Stimulated activated CD4-positive, alpha-beta T cell treated with anti-CD3 and anti-CD28 coated beads, Interleukin-1b, Interleukin-23, amount 100 ng/mL, for 4 hours (primary cell): ENCODE measurements at places on chromosomes 5 and 9.

DNA sequence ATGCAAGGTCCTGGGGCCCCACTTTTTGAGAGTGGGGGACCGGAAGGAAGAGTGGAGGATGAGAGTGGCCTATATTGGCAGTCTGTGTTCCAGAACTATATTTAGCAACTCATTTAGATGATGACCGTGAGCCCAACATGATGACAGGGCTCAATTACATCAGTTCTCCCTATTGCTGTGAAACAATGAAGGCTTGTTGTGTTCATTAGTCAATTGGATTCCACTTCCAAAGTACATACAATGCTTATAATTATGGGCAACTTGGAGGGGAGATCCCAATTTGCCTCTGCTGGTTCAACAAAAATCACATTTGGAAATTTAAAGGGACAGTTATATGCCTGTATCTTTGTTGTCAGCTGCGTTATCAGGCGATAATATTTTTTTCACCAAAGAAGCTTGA is 91.1 kb downstream of the TARS1 start:
- no peak for DNase-seq

DNA sequence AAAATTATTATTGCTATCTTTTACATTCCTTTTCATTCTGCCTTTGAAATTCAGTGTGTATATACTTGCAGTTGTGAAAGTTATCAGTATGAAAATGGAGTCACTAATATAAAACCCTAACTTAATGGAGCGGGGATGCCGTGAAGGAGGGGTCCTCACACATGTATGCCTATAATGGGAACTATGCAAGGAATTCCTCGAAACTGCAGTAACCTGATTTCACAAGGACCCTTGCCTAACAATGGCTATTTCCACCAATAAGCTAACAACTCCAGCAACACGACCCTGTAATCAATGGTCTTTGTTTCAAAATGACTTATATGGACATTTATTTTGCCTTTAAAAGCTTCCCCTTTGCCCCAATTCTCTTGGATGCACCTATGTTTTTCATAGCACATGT is 12.6 kb upstream of the MLLT3 start:
- DNase-seq, result no peak

DNA sequence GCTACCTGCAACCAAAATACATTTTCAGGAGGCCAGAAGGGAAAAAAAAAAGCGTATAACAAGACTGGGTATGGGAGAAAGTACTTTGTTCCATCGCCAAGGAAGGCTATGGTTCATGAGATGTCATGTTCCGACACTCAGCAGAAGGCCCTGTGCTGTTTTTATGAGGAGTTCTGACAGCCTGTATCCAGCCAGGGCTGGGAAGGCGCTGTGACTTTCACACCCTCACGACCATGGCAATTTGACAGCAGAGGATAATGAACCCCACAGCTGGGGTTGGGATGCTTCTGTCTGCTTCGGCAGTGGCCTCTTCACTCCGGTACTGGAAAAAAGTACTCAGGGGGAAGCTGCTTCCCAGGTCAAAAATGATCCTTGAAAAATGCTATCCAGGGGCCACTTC is 154.4 kb downstream of the PRELID2 start:
- DNase-seq, result no peak

- DNase-seq, result no peak
Measured at GRCh38 chr5:168578006-168578405, 1.2 kb downstream of the PANK3 start.

DNA sequence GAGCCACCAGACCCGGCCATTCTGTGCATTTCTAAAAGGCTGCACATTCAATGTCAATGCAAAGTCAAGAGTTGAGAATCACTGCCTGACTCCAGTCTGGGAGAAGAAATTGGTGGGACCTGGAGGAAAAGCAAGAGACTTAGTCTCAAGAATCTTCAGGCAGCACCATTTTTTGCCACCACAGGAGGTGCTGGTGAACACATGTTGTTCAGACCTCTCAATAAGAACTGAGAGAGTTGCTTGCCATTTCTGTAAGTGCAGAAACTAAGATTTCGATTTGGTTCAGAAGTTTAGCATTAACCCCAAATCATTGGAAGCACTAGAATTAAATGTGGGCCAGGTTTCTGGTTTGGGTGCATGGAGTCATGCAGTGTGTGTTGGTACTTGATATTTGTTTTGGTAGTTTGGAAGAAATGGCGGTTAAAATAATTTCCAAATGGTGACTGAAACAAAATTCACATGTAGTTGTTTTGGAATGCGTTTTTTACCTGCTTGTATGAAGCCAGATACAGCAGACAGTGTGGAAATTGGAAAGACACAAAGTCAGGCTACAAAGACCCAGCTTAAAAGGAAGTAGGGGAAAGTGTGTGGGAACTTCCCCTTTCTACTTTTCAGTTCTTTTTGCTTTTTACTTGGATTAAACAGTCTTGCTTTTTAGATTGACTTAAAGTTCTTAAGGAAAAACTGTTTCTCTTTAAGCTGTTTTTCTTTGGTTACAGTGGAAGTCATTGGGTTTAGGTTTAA is 20.4 kb downstream of the PDE8B start:
- no peak for DNase-seq

DNA sequence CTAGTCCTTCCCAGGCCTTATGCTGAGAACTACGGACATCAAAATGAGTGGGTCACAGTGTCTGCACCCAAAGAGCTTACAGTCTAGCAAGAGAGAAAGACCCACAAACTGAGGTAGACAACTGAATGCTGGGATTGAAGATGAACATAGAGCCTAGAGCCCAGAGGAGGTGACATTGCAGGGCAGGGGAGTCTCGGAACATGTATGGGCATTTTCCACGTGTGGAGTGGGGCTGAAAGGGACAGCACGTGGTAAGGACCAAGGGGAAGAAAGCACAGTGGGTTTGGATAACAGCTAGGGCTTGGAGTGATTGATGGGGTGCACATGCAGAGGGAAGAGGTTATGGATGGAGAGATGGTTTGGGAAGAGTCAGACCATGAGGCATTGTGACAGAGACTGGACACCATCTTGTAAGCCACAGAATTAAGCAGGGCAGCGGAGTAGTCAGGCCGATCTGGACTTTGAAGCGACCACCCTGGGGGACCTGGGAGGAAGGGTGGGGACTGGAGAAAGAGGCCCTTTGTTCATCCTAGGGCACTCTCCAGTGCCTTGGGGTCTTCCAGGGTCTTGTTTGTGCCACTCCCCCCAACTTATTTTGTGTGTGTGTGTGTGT is 47.5 kb upstream of the SH3PXD2B start:
- no peak for DNase-seq

- no peak for DNase-seq
Measured at GRCh38 chr9:84620338-84620737, 49.2 kb upstream of the NTRK2 start.

GRCh38 chr5:95760273-95761191 is 29.4 kb downstream of the RHOBTB3 start:
- no peak for DNase-seq

DNA sequence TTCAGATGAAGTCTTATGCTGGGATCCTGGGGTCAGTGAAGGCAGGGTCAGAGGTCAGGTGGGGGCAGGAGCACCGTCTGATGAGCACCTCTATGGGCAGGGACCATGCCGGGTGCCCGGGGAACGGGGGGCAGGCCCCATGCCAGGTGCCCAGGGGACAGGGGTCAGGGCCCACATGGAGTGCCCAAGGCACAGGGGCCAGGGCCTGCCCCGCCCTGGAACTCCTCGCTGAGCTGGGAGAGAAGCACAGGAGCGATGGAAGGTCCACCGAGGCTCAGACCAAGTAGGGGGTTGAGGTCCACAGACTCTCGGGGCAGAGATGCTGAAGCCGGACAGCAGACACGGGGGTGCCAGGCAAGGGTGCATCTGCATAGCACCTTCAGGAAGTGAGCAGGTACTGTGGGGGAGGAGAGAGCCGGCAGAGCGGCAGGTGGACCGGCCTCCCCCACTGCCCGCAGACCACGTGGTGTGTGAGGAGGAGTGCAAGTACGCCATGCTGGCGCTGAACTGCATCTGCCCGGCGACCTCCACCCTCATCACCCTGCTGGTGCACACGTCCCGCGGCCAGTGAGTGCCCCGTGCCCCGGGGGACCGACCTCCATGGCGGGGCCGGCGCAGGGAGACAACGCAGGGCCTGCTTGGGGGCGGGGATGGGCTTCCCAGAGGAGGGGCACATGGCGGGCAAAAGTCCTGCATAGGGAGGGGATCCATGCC is 67.7 kb downstream of the KCNT1 start:
- DNase-seq, result no peak

- no peak for DNase-seq
Measured at GRCh38 chr5:174794931-174795672, 70.7 kb downstream of the MSX2 start.

- no peak for DNase-seq
Measured at GRCh38 chr9:5850724-5851122, 17.8 kb upstream of the ERMP1 start.

DNA sequence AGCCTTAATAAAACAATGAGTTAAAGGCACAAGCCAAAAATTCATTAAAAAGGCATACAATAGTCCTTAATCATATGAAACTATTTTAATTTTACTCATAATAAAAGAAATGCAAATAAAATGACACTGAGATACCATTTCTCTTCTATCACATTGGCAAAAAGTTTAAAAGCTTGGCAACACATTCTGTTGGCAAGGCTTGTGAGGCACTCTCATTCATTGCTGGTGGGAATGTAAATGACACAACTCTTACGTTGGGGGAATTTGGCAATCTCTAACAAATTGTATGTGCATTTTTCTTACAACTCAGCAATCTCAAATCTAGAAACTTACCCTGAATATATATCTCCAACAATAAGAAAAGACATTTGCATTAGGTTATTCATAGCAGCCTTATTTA is 111.6 kb downstream of the PRELID2 start:
- DNase-seq, result no peak

DNA sequence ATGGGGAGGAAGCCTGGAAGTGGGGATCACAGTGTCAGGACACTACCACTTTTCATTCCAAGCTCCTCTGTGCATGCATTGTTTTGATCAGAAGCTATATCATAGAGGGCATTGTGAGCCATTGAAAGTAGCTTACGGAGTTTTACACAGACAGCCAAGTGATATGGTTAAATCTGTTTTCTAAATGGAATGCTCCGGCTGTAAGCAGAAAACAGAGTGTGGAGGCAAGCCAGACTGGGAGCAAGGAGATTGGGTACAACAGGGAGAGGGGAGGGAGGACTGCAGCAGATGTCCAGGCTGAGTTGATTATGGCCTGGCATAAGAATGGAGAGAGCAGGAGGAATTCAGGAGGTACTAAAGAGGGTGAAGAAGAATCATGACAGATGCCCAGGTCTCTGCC is 15.5 kb upstream of the SOWAHA start:
- no peak for DNase-seq

- no peak for DNase-seq
Measured at GRCh38 chr9:125989524-125990180, 242.5 kb downstream of the PBX3 start.

- DNase-seq, result no peak
Measured at GRCh38 chr5:82821846-82822633, 255.2 kb downstream of the TMEM167A start.

DNA sequence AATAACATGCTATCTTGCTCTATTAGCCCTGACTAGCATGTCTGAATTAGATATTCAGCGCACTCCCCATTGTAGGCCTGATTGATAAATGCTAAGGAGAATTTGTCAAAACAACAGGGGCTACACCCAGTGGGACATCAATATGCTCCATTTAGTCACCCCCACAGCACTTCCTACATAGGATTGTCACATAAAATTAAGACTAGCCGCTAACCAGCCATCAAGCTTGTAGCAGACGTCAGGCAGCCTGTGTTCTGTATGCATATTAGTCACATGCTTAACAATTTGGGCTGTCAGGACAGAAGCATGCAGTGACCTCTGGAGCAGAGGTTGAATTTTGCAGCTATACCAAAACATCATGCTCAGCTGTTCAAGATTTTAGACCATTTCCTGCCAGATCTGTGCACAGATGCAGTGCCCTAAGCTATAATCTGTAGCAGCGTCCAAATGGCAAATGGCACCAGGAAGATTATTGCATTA is 197.4 kb upstream of the ISL1 start:
- DNase-seq, result no peak

DNA sequence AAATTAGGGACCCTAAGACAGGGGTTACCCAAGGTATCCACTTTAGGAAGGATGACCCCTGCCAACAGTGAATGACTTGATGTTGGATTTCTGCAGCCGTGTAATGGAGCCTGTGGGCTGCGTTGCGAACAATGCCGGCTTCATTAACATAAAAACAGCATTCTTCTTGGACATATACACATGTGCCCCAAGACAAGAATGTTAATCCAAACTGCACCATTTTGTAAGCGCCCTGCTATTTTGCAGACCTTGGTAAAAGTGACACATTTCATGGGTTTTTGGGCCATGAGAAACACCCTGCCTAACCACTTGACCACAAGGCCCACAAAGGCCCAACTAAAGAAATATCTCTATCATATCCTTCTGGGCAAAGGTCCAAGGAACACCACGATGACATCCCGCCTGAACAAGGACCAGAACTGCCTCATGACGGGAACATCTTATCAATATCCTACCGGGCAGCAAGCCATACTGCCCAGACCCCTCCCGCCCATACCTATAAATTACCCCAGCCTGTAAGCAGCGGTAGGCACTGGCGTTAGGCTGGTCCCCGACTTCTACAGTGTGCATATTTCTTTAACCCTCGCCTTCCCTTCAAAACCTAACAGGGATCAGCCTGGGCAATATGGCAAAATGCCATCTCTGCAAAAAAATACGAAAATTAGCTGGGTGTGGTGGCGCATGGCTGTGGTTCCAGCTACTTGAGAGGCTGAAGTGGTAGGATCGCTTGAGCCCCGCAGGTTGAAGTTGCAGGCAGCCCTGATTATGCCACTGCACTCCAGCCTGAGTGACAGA is 9.7 kb upstream of the PDCD1LG2 start:
- DNase-seq, result no peak

- no peak for DNase-seq
Measured at GRCh38 chr5:11234501-11234911, 473.5 kb upstream of the DAP start.

- DNase-seq, result no peak
Measured at GRCh38 chr5:9207817-9208418, 338.0 kb downstream of the SEMA5A start.

GRCh38 chr9:71819115-71819739 is 50.9 kb upstream of the CEMIP2 start:
- peak; percentile 28 for DNase-seq

- DNase-seq, result no peak
Measured at GRCh38 chr9:122251351-122251750, 13.3 kb downstream of the RBM18 start.

DNA sequence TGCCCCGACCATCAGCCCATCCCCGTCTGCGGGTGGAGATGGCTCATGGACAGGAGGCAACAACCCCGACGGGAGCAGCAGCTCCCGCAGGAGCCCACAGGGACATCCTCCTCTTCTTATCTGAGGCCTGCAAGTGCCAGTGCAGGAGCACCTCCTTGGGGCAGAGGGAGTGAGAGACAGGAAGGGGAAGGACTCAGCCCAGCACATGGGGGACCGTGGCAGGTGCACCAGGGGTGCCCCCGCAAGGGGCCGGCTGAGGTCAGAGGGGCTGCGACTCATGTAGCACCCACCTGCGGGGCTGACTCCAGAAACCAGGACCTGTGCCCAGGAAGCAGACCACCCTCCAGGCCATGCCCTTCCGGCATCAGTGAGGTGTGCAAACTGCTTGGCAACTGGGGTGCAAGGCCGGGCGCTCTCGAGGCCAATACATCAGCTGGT is 259.8 kb upstream of the ADAMTS16 start:
- no peak for DNase-seq
